CD4-positive, alpha-beta T cell treated with Interleukin-15 for 4 hours (primary cell): ENCODE measurements at places on chromosomes 12 and 14.

DNA sequence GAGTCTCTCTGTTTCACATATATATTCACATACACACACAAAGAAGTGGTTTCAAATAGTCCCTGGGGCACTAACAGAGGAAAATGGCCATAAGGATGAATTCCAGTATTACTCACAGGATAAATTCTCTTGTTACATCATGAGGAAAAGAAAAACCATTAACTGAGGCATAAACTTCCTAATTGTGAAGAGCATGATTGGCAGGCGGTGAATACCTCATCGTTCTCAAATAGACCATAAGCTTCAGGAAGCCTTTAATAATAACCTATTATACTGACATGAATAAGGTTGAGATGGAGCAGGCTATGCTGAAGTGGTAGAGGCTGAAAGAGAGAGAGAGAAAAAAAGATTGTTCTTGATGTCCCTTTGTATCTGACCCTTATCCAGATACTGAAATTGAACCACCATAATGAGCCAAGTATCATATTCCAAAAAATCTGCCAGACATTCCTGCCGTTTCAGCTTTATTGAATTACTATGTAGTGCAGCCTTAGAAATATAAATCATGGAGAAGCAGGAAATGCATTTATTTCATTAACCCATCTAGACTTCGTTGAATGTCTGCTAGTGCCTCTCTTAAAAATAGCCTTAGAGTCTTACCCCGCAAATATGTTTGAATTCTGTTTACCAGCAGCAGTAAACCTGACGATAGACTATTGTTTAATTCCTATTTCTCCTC, 86.8 kb downstream of the NUAK1 start:
- DNase-seq = no peak

- no peak for DNase-seq
Measured at GRCh38 chr14:75769047-75769685, 108.1 kb downstream of the TTLL5 start.

DNA sequence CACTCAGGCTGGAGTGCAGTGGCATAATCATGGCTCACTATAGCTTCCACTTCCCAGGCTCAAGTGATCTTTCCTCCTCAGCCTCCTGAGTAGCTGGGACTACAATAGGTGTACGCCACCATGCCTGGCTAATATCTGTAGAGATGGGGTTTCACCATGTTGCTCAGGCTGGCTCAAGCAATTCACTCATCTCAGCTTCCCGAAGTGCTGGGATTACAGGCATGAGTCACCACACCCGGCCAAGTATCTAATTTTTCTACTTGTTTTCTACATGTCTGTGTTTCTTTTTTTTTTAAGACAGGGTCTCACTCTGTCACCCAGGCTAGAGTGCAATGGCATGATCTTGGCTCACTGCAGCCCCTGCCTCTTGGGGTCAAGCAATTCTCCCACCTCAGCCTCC, 119.7 kb upstream of the MED13L start:
- DNase-seq = no peak

- no peak for DNase-seq
Measured at GRCh38 chr12:68815232-68815927, 7.4 kb downstream of the MDM2 start.

DNA sequence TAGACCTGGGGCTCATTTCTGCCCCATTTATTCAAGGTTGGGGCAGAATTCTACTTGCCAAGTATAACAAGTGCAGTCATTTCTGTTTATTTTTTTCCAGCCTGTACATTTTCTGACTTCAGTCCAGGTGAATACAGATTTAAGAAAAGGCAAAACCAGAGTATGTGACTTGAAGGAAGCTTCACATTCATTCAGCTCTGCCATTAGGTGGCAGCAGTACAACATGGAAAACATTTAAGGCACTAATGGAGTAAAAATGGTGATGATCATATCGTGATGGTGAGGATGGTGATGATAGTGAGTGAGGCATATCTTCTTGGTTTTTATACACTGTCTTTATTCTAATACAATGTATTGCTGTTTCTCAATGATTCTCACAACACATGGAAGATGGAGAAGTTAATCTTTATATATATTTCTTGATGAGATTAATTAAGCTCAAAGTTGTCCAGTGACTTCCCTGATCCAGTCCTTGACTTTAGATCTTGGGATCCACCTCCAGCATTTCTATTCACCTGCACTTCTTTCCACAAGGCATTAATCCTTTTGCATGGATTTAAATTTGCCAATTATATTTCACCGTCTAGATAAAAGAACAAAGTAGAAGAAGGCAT, 176.7 kb upstream of the SEL1L start:
- no peak for DNase-seq

- no peak for DNase-seq
Measured at GRCh38 chr12:49875115-49875720, 28.5 kb downstream of the FAIM2 start.

DNA sequence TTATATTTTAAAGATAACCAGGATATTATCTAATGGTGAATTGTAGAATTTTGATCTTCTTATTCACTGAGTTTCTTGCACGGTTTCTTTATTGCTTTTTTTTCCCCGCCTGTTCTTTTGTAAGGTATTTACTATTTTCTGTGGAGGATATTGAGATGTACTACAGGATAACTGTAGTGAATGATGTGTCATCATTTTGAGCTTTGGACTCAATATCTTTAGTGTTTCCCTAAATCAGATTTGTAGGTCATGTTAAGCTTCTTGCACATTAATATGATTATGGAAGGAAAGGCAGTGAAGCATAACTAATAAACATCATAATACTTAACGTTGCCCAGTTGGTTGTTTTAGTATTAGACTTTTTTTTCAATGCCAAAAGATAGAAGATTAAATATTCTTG, 81.4 kb downstream of the FBXO33 start:
- no peak for DNase-seq

DNA sequence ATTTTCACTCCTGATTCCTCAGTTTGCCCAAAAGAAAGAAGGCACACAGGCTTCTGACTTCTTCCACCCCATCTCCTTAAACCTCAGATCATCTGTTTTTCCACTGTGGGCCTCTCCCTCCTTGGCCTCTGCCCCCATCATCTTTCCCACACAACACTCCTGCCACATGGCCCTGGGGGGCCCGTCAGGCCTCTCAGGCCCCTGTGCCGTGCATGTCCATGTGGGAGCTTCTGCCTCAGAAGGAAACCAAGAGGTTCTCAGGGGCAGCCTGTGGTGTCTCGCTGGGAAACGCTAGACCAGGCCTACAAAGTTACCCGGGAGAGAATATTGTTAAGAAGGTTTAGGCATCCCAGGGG, 8.0 kb downstream of the KLHL33 start:
- no peak for DNase-seq

DNA sequence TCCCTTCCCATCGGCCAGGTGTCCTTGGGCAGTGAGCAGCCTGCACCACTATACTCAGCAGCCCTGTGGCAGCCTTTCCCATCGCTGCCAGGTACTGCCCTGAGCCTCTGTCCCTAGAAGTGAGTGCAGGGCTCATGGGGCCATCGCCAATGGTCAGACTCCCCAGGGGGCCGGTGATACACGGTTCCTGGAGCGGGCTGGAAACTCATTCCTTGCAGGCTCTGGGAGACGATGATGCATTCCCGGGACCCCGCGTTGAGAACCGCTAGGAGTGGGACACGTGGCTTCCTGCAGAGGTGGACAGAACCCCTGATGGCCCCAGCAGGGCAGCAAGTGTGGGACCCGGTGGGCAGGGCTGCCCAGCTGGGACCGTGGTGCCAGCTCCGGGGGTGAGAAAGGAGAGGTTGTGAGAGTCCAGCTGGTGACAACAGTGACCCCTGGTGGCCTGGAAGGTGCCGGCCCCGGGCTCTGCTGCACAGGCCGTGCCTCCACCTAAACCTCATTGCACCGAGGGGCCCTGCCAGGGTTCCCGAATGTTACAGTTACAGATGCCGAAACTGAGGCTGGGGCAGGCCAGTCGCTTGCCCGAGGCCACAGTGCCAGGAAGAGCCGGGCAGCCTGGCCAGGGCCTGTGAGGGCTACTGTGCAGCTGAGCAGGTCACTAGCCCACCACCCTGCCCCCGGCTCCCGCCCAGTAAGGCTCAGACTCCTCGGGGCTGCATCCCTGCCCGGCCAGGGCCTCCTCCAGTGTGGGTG, 33.8 kb downstream of the FBRSL1 start:
- peak; percentile 63 for DNase-seq

DNA sequence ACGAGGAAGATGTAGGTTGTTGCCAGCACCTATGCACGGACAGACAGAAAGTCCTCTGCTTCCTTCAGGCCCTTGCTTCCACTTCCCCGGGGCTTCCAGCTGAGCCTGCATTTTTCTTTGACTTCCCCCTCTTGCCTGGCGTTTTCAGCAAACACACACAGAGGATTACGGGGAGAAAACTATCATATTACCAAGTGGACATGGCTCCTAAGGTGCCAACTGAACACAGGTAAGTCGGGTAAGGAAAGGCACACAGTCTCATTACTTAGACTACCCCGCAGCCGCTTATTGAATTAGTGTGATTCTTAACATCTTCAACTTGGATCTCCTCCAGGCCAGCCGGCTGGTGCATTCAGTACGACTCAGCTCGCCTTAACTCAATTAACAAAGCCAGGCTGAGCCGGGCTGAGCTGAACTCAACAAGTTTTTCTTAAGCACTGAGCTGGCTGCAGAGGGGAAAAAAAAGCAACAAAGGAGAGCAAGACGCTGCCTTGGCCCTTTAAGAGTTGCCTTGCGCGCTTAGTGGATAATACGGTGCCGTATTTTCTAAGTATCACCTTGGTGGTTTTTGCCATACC, 19.2 kb upstream of the MAP1LC3B2 start:
- DNase-seq = no peak

GRCh38 chr14:74478996-74479635, 14.0 kb downstream of the NPC2 start:
- no peak for DNase-seq

GRCh38 chr12:16037533-16037932, 126.4 kb downstream of the DERA start:
- no peak for DNase-seq

GRCh38 chr12:7601406-7601805, 64.3 kb downstream of the APOBEC1 start:
- DNase-seq = no peak

DNA sequence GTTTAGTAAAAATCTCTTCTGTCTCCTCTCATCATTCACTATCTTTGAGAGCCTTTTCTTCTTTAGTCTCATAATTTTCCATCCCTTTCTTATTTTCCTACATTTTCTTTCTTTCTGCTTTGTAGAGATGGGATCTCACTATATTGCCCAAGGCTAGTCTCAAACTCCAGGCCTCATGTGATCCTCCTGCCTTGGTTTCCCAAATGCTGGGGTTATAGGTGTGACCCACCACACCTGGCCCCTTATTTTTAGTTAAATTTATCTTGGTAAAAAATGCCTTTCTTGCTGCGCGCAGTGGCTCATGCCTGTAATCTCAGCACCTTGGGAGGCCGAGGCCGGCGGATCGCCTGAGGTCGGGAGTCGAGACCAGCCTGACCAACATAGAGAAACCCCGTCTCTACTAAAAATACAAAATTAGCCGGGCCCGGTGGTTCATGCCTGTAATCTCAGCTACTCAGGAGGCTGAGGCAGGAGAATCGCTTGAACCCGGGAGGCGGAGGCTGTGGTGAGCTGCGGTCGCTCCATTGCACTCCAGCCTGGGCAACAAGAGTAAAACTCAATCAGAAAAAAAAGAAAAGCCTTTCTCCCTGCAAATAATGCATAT, 996 bp downstream of the SLC2A3 start:
- no peak for DNase-seq

- DNase-seq = no peak
Measured at GRCh38 chr14:105337966-105338741, 23.6 kb downstream of the PACS2 start.

- no peak for DNase-seq
Measured at GRCh38 chr14:63598807-63599206, 42.9 kb downstream of the WDR89 start.

- no peak for DNase-seq
Measured at GRCh38 chr14:22614240-22614799, 16.2 kb downstream of the ABHD4 start.

GRCh38 chr14:95043314-95043713, 114.0 kb downstream of the DICER1 start:
- DNase-seq = no peak

DNA sequence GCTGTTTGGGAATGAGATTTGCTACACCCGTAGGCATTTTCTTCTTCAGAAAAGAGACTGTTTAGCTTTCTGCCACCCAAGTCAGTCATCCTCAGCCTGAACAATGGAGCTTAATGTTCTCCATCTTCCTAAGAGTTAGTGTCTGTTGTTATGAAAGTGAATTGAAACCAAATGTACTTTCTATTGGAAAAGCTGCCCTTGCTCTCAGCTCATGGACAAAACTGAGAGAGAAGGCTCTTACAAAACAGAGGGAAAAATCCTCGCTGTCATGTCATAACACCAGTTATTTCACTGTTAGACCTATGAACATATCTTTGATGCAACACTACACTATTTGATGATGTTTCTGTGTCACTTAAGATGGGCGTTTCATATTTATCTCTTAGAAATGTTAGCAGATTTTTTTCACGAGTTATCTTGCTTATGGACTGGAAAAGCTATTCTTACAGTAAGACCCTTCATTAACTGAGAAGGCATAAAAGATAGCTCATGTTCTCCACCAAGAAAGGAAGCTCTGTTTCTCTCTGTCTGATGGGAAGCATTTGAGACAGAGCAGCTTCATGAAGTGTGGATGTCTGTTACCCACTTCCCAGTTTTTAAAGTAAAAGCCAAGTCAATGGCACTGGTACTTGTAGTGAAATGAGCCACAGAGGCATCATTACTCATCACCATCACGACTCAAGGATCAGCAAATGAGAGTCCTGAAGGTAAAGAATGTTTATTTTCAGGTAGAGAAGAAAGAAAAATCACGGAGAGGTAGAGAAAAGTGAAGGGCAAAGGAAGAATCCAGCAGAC, 483.9 kb downstream of the ZFP36L1 start:
- no peak for DNase-seq

GRCh38 chr12:107515446-107515958, 170.1 kb upstream of the PWP1 start:
- peak; percentile 29 for DNase-seq

DNA sequence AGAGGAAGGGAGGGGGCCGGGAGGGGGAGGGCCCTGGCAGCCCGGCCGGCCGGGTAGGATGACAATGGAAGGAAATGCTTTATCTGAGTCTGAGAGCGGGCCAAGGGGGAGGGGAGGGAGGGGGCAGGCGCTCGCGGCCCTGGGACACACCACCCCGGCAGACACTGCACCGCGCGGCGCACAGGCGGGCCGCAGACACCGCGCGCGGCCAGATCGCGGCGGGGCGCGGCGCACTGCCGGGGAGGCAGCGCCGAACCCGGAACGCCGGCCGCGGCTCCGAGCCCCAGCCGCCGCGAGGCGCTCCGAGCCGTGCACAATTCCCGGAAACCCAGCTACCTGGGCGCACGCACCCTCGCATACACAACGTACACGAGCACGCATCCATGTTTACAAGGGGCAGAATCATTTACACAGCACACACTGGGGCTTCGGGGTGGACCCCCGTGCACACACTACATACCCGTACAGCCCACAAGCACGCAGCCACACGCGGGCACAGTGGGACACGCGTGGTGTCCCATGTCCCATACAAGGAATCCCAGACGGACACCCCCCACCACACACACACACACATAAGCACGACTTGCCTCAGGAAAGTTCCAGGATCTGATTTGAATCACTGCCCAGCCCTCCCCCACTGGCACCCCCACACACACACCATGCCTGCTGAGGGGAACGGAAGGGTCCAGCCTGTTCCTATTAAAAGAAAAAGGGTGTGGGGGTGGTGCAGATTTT, at the start of gene HDAC7:
HDAC7 (minus strand) TSS at position 8 of the 735 bp plus-strand sequence. CDS start 118 bp downstream, outside the sequence.
- DNase-seq = peak; percentile 74
